M059J (cell line): ENCODE measurements at places on chromosomes 3 and 15. TPM values are rescaled to one million over a fixed set of nuclear protein-coding genes. Genes with fewer than 3 reads are reported as not detected.

ZWILCH gene
- total RNA-seq = 27.2 and 53.5 TPM in 2 replicates

CNTN6 gene
- not detected in 2 replicates for total RNA-seq

DNA sequence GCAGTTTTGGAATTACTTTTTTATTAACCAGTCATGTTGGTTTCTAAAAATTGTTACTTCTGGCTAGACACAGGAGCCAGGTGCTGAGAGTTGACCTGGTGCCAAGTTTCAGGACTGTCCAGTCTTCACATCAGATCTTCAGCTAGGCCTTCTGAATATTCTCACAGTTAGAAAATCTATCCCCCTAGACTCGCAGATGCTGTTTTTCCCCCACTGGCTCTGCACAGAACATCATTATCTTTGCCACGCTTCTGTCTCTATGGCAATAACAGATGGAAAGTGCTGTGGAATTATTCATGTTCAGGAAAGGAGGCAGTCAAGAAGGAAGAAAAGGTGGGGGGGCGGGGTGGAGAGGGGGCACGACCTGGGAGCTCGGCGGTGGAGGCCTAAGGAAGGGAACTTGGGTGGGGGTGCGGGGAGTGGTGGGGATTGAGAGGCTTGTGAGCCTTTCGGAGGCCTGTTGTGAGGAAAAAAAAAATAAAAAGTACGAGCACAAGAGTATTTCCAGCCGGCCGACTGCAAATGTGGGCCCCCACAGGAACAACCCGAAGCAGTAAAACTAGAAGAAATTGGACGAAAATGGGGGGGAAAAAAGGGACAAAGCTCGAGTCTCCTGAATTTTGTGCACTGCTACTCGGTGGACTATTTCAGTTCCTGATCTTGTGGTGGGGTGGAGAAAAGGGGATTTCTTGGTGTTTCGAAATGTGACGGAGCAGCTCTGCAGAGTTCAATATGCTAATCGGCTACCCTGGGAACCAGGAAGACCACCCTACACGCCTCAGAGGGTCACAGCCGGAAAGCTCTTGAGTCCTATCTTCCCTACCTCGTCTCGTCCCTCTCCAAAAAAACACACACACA is 1.5 kb upstream of the SKIL start:
- peak; percentile 56 for DNase-seq

GRCh38 chr3:106552351-106553043 is 683.7 kb upstream of the CBLB start:
- no peak for DNase-seq

DNA sequence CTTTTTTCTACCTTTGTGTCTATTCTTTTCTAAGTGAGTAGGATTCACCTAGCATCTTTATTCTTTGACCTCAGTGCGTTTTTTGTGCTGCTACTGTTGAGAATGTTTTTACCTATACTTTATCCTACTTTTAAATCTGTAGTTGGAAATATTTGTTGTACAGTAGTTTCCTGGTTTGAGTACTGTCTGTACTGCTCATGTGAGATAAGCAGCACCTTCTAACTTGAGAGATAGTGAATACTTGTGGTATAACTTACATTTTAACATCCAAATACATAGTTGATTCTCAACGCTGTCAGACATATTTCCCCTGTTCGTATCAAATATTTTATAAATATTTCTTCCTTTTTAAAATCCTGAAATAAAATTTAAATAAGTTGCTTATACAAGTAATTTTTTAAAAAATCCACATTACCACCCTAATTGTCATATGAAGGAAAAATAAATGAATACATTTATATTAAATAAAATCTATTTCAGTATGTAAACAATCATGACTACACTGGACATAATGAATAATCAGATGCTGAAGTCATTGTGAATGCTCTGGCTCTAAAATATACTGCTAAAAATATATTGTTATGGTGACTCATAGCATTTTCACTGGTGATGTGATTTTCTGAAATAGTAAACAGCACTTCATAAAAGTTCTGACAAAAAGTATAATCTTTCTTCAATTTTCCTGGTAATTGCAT is 17.4 kb downstream of the ATP11B start:
- DNase-seq = no peak

DNA sequence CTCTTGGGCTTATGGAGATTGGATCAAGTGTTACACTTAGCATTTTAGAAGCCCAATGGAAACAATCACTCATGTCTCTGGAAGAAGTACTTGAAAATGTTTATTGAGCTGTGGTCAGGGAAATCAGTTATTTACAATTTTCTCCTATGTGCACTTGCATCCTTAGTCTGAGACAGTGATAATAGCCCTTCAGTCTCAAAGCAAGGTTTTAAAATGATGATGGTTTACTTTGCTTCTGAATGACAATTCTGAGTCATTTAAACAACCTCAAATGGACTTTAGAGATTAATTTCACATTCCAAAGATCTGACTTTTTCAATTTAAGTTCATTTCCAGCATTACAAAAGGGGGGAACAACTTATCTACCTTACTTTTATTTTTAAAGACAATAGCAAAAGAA is 20.1 kb downstream of the TIPARP start:
- DNase-seq = peak; percentile 87

TTLL13 gene
- total RNA-seq = 0.42 TPM in 1 of 2 replicates, not detected in the other

OSTN gene
- not detected in 2 replicates for total RNA-seq

NEO1 gene
- total RNA-seq = 7.3 and 16.1 TPM in 2 replicates

GPR27 gene
- not detected in 2 replicates for total RNA-seq

- peak; percentile 18 for DNase-seq
Observed at GRCh38 chr3:37859354-37859753, 2.3 kb upstream of the CTDSPL start.

- no peak for DNase-seq
Observed at GRCh38 chr15:51680321-51680720, 982 bp upstream of the SCG3 start.

LACTB gene
- 22.5 and 41.1 TPM in 2 replicates for total RNA-seq

SLC24A5 gene
- total RNA-seq = not detected in 2 replicates

DNA sequence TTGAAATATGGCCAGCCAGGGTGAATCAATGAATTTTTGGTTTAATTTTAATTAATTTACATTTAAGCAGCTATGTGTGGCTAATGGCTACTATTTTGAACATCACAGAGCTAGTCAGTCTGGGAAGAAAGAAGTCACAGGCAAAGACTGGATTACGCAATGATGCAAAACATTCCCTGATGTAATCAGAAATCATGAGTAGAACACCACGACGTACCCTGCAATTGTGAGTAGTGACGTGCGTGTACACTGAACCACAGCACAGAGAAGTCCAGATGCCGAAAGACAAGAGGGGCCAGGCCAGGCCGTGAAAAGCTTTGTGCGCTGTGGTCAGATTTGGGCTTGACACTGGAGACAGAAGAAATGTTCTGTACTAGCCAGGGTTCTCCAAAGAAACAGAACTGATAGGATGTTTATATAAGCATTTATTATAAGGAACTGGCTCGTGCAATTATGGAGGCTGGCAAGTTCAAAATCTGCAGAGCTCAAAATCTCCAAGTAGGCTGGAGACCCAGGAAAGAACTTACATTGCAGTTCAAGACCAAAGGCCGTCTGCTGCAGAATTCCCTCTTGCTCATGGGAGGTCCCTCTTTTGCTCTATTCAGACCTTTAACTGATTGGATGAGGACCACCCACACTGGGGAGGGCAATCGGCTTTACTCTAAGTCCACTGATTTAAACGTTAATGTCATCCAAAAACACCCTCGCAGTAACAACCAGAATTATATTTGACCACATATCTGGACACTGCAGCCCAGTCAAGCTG is 44.6 kb downstream of the SH3BP5 start:
- DNase-seq = no peak

DNA sequence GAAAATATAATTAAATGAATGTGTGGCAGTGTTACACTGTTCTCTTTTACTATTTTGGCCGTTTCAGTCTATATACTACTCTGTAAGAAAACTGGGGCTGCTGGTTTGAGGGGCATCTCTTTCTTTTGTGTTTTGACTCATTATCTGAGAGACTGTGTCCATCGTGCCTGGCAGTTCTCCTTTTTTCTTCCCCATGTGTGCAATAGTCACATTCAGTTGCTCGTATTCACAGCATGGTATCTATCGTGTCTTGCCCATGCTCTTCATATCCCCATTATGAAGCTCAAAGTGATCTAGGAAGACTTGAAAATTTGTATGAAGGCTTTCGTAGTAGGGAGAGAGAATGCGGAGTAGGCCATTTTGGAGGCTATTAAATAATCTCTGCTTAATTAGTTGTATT is 29.8 kb upstream of the FAH start:
- no peak for DNase-seq

- DNase-seq = peak; percentile 55
Observed at GRCh38 chr3:102106416-102107097, 257.2 kb downstream of the NFKBIZ start.

DNA sequence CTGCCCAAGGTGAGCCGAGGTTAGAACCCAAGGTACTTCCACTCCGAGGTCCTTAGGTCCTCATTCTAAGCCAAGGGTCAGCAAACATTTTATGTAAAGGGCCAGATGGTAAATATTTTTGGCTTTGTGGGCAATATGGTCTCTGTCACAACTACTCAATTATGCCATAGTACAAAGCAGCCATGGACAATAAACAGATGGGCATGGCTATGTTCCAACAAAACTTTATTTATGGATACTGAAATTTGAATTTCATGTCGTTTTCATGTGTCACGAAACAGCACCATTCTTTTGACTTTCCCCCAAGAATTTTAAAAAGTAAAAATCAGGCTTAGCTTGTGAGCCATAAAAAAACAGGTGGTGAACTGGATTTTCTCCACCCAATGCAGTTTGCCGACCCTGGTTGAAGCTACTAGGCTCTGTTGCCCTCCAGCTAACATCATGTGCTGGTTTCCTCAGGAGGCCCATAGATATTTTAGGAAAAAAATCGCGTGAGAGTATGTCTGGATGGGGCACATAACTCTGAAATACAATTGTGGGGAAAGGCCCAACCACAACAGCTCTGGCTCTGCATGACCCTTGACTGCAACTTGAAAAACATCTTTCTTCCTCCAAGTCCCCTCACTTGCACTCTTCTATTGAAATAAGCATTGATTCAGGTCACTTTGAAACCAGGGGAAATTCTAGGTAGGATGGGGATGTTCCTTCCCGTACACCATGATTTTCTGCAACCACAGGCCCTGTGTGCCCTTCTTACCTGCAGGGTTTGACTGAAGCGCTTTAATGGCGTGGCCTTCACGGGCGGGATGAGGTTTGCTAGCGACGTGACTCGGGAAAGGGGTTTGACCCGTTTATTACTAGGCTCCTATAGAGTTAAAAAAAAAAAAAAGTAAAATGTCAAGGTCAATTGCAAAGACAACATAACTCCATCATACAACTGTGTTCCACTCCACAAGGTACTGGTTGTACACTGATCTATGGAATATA is 28.5 kb downstream of the ARHGEF3 start:
- no peak for DNase-seq

DNA sequence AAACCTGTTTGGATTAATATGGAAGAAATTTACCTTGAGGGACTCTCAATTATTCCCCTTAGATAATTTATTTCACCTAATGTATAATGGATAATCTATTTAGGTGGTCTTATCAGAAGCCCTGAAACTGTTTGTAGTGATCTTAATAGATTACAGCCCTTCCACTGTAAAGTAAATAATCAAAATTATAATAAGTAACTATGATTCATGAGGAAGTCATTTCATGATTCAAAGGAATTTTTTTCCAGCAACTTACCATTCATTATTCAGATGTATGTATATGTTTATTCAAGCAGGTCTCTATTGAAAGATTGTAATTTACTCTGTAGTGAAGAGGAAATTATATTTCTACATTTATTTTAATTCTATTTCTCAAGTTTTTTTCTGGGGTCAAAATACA is 250.6 kb upstream of the ROBO1 start:
- no peak for DNase-seq

CACNA2D3 gene
- 0.91 TPM in 2 replicates for total RNA-seq

- DNase-seq = no peak
Observed at GRCh38 chr3:105674437-105675065, 194.3 kb downstream of the CBLB start.

HEG1 gene
- 59.7 and 139 TPM in 2 replicates for total RNA-seq

FBXO45 gene
- total RNA-seq = 18.9 and 26.6 TPM in 2 replicates

ZMYND10 gene
- total RNA-seq = 0.37 and 3.2 TPM in 2 replicates

GRCh38 chr15:59298225-59298853 is 74.3 kb downstream of the MYO1E start:
- peak; percentile 86 for DNase-seq

DNA sequence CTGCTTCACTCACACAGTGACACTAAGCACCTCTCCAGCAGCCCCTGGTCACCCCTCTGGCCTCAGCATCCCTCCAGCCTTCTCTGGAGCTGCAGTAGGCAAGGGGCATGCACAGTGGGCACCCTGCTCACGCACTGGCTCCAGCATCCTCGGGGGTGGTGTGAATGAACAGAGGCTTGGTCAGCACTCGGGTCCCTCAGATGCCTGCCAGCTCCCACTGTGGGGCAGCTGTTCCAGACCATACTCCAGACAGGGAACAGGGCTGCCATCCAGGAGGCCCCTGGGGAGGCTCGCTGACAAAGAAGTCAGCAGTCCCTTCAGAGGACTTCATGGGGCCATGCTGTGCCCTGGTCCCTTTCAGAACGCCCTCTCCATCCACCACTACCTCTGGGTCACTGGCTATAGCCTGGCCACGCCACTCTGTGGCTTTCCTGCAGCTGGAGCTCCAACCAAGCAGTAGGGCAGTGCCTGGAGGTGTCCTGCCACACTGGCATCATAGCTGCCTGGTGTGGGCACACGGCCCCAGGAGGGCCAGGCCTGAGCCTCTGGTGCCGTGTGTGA is 26.3 kb downstream of the ALS2CL start:
- no peak for DNase-seq

TGM5 gene
- total RNA-seq = not detected in 2 replicates

DNA sequence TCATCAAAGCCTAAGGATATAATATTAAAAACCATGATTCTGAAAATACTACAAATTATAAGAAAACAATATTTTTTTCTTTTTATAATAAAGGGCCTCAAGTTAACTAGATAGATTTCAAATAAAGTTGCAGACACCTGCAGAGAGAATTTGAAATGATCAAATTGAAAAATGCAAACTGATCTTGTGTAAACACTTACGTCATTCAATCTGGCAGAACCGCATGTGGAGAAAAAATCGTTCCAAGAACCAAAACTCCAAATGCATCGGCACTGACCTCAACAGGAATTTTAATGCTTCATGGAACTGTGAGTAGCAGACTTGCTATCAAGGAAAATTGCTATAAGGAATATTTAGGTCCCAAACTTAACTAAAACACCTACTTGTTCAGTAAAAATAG is 17.2 kb downstream of the CPA3 start:
- peak; percentile 50 for DNase-seq

DNA sequence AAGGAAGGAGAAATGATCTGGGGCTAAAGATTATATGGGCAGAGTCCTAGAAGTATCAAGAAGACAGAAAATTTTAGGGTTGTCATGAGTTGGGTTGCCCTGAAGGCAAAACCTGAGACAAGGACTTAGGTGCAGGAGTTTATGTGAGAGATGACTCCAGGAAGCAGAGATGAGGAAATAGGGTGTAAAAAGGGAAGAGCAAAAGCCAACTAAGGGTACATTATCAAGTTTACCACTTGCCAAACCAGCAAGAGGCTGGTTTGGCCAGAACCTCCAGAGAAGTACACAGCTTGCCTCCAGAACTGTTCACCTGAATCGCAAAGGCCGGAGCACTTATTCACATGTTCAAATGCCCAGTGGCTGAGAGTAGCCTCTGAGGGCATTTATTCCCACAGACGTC is 116.7 kb downstream of the FHIT start:
- DNase-seq = no peak

C3orf22 gene
- not detected in 2 replicates for total RNA-seq

SLC30A4 gene
- 3.3 and 5.0 TPM in 2 replicates for total RNA-seq

FILIP1L gene
- 35.1 and 43.2 TPM in 2 replicates for total RNA-seq
